ENCODE measurements at places on chromosomes 2 and 18.

GRCh38 chr18:67183398-67183797 is 333.1 kb downstream of the DSEL start:
- no peak for DNase-seq

DNA sequence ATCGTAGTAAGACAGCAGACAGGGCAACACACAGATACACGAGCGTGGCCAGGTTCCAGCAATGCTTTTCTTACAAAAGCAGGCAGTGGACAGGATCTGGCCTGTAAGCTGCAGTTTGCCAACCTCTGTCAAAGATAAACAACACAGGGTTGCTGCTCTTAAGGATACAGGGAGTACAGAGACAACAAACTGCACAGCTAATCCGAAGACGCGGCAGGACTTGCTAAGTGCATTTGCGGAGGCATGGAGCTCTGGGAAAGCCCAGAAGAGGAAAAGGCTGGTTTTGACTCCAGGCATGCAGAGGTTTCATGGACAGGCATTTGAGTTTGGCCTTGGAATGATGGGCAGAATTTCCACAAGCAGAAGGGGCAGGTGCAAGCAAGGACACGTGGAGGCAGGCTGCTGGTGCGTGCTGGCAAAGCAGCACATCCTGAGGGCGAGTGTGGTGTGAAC is 24.4 kb downstream of the SERTAD2 start:
- no peak for DNase-seq

GRCh38 chr2:199861132-199861774 is 10.3 kb upstream of the FTCDNL1 start:
- peak; percentile 71 for DNase-seq

GRCh38 chr2:84338069-84338468 is 121.0 kb downstream of the SUCLG1 start:
- DNase-seq: no peak

DNA sequence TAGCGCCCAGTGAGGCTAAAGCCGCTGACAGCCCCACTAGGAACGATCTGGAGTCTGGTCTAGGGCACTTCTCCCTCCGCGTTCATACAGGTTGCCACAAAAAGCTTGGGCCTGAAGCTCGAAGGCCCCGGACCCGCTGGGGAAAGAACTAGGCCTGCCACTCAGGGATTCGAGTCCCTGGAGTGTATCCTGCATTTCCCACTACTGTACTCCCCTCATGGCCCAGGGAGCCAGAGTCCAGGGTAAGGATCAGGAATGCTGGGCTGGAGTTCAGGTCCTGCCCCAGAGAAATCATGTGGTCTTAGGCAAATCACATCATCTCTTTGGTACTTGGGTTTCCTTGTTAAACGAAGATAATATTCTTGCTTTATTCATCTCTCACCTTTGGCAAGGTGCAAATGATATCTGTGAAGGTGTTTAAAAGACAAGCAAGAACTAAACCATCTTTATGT is 1.4 kb upstream of the ZFP36L2 start:
- peak; percentile 85 for DNase-seq

DNA sequence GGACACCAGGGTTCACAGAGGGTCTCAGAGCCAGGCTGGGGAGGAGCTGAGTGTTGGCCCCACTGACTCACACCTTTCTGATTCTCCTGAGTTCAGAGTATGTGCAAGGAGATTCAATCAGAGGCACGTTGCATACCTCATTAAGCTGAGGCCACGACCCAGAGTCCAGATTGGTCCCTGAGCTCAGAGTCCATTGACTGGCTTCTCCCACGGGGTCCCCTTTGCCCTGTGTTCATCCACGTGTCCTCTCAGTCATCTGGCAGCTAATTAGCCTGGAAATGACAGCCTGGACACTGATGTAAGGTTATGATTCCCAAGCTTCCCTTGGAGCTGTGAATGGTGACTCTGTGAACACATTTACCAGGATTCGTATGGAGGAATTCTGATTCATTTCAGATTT is 267.2 kb downstream of the SH3BP4 start:
- no peak for DNase-seq

DNA sequence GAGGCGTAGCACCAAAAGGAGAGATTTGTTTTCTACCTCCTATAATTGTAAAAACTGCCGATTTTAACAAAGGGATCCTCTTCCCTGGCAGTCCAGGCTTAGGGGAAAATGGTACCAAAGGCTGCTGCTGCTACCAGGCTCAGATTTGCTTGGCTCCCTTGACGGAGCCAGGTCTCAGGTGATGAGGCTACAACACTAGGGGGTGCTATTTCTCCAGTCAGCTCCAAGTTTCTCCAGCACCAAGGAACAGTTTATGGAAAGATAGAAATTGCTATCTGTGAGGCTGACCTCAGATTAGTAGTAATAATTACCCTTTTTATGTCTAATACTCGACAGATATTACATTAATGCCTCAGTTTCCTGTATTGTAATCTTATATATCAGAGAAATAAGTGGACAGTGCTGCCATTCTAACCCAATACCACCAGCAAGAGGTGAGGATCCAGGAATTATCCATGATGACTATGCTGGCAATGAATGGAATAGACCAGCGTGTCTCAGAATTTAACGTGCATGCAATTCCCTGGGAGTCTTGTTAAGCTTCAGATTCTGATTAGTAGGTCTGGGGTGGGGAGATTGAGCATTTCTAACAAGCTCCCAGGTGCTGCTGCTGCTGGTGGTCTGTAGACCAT is 111.3 kb downstream of the ESCO1 start:
- peak; percentile 60 for DNase-seq

DNA sequence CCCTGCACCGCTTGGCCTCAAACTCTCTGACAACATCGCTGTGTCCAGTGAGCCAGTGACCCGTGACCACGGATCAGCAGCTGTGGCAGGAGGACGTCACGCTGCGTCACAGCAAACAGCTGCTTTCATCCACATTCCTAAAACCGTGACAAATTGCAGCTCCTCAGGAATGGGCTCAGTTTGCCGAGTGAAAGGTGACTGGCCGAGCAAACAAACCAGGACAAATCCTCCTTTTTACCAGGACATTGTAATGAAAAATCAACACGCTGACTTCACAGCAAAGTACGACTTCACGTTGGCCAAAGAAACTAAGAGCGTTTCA is 57.6 kb downstream of the PXDN start:
- no peak for DNase-seq
